ENCODE measurements at places on chromosomes 2 and 18.
A peak's percentile ranks its signal among the peaks of the same experiment; 100 is the strongest.

GRCh38 chr2:39688181-39688580, 22.5 kb downstream of the TMEM178A start:
- DNase-seq, result peak; percentile 13

- no peak for DNase-seq
Measured at GRCh38 chr2:127047054-127047453, 59.9 kb downstream of the BIN1 start.

- no peak for DNase-seq
Measured at GRCh38 chr18:55457028-55457427, 131.0 kb downstream of the TCF4 start.

DNA sequence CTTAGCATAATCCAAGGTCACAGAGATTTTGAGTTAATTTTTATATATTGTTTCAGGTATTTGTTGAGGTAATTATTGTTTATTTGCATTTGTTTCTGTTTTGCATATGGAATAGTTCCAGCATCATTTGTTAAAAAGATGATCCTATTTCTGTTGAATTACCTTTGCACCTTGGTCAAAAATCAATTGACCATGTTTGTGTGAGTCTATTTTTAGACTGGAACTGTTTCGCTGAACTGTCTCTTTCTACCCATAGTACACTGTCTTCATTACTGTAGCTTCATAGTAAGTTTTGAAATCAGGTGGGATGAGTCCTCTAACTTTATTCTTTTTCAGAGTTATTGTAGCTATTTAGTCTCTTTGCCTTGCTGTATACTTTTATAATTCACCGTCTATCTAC, 28.9 kb upstream of the RAMP1 start:
- DNase-seq, result no peak

DNA sequence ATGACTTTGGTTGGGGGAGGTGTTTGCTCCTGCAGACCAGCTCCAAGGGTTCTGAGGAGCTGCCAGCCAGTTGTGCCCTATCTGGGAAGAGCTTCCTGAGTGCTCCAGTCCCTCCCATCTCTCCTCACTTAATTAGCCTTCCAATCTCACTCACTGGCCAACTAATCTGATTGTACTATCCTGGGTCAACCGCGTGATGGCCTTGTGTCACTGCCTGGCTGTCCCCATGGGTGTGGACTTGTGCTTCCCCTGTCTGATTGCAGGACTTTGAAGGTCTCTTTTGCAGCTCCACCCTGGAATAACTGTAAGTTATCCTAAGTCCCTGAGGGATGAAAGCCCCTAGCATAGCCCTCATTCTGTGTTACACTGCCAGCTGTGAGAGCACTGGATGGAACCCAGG, 65.0 kb downstream of the SLC4A5 start:
- DNase-seq, result no peak

GRCh38 chr2:31097962-31098613, 40.2 kb downstream of the GALNT14 start:
- no peak for DNase-seq

- DNase-seq, result no peak
Measured at GRCh38 chr2:120546048-120546864, 189.4 kb upstream of the GLI2 start.

GRCh38 chr2:177053716-177054115, 158.9 kb upstream of the HNRNPA3 start:
- DNase-seq, result no peak

DNA sequence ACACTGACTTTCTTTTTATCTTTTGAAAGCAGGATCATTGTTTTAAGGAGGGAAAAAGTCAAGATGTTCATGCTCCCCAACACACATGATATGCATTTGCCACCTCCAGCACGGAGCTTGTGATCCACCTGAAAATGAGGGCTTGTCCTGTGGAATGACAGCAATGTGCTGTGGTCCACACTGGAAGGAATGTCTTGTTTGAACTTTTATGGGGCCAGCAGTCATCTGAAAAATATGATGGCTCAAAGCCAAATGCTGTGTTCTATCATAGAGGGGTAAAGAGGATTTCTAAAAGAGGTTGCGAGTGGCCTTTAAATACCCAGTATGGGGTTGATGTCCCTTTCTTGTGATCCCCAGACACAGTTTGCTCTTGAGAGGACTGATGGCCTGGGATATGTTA, 226.5 kb upstream of the SPRED2 start:
- no peak for DNase-seq

DNA sequence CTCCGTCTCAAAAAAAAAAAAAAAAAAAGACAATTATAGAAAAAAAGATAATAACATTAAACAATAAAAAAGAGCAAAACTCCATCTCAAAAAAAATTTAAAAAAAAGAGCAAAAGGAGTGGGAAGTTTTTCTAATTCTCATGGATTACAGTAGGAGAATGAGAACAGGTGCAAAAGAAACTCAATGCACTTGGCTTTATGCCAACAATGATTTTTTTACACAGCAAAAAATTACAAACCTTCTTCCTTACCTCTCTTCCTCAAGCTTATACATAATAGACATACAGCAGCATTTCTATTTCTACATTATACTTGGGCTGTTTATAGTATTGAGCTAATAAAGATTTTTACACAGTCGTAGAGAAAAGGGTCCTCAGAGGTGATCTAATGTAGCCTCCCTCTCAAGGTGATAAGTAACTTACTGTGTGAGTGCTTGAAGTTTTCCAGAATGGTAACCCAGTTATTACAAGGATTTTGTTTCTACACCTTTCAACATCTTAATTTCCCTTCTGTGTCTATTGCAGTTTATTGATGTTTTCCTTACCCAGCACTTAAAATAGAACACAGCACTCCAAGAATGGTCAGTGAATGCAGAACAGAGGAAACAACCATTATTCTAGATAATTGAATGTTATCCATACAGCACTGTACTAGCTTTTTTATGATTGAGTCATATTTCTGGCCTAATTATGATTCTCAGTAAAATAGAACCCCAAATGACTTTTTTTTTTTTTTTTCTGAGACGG, 34.9 kb upstream of the RNF138 start:
- no peak for DNase-seq

GRCh38 chr2:25369876-25370275, 28.2 kb upstream of the DNMT3A start:
- no peak for DNase-seq

DNA sequence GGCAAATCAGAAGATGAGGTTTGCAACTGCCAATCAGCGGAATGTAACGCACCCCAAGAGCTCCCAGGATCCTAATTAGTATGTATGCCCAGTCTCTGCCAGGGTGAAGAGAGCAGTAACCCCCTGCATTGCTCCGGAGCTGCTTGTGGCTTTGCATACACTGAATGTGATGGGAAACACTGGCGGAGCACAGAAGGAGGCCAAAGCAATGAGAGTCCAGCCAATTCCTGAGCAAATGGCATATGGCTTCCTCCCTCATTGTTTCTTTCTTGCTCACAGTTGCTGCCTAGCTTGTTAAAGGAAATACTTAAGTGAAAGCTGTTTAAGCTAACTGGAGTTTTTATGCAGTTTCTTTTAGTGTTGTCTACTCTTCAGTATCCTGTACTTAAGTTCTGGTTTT, 343.5 kb upstream of the NT5C1B start:
- DNase-seq, result no peak

GRCh38 chr2:129812071-129812470, 167.4 kb upstream of the RAB6C start:
- no peak for DNase-seq

- DNase-seq, result no peak
Measured at GRCh38 chr2:164711766-164712138, 90.5 kb upstream of the GRB14 start.

- no peak for DNase-seq
Measured at GRCh38 chr18:79947881-79948610, 3.4 kb downstream of the SLC66A2 start.

DNA sequence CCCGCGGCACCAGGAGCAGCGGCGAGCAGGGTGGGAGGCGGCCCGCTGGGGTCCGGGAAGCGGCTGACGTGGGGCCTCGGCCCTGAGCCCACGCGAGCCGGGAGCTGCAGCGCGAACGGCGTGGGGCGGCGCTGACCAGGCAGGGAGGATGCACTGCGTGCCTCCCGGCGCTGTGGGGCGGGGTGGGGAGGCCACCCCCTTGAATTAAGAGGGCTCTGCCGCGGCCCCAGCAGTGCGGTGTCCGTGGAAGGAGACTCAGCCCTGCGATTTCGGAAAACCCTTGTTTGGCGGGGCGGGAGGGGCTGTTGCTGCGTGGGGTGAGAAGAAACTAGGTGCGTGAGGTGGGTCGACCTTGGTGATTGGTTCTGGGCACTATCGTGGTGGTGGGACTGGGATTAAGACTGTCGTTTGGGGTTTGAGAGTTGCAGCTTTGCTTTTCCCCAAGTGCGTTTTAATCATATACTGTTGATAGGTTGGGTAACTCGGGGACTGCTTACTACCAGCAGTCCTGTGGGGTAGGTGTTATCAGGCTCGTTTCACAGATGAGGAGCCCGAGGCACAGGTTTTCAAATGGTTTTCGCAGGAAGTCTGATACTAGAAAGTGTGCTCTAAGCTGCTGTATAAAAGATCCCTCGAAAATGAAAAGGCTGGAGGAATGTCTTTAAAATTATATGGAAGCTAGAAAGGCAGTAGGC, 722 bp downstream of the ACSL3 start:
- DNase-seq, result peak; percentile 17

DNA sequence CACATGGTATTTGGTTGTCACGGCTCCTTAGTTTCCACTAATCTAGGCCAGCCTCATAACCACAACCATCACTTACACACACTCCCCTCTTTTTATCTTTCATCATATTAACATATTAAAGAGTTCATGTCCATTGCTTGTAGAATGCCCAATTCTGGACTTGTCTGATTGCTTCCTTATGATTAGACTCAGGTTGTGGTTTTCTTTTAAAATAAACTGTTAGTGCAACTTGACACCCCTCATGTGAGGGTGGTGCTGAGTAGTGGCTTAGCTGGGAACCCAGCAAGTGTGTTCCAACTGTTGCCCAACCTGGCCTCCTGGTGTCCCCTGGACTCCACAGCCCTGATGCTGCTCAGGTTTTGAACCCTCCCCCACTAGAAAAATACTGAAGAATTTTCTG, 20.1 kb upstream of the CD207 start:
- DNase-seq, result no peak

- DNase-seq, result no peak
Measured at GRCh38 chr2:237895544-237896506, 36.4 kb downstream of the RAMP1 start.

- no peak for DNase-seq
Measured at GRCh38 chr2:69902213-69902922, 8.6 kb downstream of the SNRNP27 start.

- no peak for DNase-seq
Measured at GRCh38 chr18:3368193-3368592, 81.8 kb upstream of the TGIF1 start.

DNA sequence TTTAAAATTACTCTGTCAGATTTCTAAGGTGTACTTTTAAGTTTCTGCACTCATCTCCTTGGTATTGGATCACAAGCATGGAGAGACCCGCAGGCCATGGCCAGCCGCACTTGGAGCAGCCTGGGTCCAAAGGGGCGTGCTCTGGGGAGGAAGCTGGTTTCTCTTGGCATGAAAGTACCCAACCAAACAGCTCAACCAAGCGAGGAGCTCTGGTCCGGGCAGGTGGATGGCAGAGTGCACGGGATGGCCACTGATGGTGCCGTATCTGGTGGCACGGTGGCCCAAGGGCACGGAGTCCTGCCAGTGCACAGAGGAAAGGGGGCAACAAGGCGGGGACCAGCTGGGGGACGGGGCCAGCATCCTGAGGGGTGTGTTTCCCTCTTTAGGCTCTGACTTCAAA, 32.2 kb upstream of the MCFD2 start:
- no peak for DNase-seq

GRCh38 chr2:226601881-226602662, 197.5 kb downstream of the IRS1 start:
- no peak for DNase-seq

- peak; percentile 74 for DNase-seq
Measured at GRCh38 chr2:170409164-170409535, 231.2 kb downstream of the MYO3B start.

DNA sequence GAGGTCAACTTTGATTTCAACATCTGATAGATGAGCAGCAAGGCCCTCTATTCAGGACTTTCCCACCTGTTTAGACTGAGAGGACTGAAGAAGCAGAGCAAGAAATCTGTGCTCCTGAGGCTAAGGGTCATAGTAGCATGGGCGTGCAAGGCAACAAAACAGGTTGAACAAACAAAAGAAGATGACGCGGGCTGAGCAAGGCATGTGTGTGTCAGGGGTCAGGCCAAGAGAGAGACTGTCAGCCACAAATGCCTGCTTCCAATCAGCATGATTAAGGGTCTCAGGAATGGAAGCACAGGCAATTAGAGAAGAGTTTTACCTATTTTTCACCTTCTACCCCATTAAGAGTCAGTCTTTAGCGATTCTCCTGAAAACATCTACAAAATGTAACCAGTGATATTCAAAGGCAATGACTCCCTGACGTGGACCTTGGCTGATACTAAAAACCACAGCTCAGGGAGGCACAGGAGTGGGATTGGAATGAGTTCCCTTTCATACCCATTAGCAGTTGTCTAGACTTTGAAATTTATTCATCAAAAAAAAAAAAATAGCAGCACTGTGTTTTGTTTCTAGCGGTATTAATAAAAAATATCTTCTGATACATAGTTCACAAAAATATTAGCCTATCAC, 81.9 kb downstream of the DYNAP start:
- no peak for DNase-seq

- no peak for DNase-seq
Measured at GRCh38 chr2:85171916-85172315, 38.7 kb downstream of the TCF7L1 start.

DNA sequence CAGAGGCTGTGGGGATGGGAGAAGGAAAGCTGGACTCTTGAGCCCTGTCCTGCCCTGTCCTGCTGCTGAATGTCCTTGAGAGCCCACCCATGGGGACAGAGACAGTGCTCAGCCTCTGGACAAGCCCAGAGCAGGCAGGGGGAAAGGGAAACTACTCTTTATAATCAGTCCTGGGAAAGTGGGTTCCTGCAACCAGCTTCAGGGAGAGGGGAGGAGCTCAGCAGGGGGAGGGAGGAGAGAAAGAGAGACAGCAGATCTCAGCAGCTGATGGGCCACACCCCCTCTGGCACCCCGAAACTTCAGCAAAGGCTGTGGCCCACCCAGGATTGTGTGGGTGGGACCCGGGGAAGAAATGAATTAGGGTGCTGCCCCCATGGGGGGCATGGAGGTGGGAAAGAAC, 11.6 kb downstream of the ECEL1 start:
- no peak for DNase-seq

- no peak for DNase-seq
Measured at GRCh38 chr18:22325396-22325795, 92.3 kb downstream of the CTAGE1 start.

GRCh38 chr2:16707014-16707623, 41.5 kb upstream of the CYRIA start:
- no peak for DNase-seq

- no peak for DNase-seq
Measured at GRCh38 chr2:177207101-177207500, 5.5 kb upstream of the HNRNPA3 start.

Measured in NCI-H748 treated with DMSO at 0.1 percent for 48 hours (cell line).